SK-MEL-5 (cell line): ENCODE measurements at places on chromosomes 6 and 20. TPM values are rescaled to one million over a fixed set of nuclear protein-coding genes. Genes with fewer than 3 reads are reported as not detected.

GRCh38 chr6:291204-291696, 1.0 kb upstream of the DUSP22 start:
- DNase-seq: no peak

GRCh38 chr20:7031222-7031621, 263.7 kb downstream of the BMP2 start:
- peak; percentile 50 for DNase-seq

The CSTF1 gene
- total RNA-seq: 77.4 and 79.6 TPM in 2 replicates

The PPP1R14C gene
- 0.11 TPM in 1 of 2 replicates, not detected in the other for total RNA-seq

DNA sequence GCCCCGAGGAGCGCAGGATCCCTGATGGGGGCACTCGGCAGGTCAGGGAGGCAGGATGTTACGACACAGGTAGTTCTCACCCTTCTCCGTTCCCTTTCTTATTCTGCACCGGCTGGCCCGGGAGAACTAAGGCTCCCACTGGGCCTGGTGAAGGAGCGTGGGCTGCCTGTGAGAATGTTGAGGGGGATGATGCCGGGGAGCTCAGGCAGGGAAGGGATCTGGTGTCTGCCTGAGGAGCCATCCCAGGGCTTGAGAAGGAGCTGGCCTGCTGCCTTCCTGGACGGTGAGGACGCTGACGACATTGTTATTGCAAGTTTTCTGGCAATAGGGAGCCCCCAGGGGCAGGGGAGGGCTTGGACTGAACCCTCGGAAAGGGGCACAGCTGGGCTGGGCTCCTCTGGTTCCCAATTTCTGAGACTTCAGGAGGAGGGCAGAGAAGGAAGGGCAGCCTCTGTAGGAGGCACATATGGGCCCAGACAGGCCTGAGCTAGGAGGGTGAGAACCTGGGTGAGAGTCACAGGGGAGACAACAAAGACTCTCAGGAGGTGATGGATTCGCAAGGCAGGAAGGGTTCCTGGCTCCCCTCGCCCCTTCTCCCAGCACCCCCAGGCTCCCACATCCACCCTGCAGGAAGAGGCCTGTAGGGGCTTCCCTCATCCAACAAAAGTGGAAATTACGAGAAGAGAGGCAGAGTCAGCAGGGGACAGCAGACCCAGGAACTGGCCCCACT, 32.8 kb downstream of the CYP21A2 start:
- no peak for DNase-seq

DNA sequence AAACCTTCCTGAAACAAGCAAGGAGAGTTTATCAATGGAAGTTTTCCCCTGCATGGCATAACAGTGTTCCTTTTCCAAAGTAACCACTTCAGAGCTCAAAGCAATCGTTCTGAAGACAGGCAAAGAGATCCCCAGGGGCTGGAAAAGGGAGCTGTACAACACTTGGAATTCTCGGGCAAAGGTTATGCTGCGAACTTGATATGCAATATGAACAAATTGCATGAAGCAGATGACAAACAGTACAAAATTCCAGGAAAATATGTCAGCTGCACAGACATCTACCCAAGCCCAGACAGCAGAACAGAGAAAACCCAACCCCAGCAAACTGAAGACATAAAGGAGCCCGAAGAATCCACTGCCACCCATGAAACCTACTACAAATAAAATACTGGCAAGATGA, 18.4 kb downstream of the POPDC3 start:
- no peak for DNase-seq

GRCh38 chr6:30894381-30894780, 10.1 kb downstream of the DDR1 start:
- no peak for DNase-seq

- DNase-seq: no peak
Measured at GRCh38 chr6:164039954-164040375, 625.4 kb downstream of the QKI start.

- DNase-seq: no peak
Measured at GRCh38 chr20:63145156-63145555, 70.8 kb downstream of the YTHDF1 start.

DNA sequence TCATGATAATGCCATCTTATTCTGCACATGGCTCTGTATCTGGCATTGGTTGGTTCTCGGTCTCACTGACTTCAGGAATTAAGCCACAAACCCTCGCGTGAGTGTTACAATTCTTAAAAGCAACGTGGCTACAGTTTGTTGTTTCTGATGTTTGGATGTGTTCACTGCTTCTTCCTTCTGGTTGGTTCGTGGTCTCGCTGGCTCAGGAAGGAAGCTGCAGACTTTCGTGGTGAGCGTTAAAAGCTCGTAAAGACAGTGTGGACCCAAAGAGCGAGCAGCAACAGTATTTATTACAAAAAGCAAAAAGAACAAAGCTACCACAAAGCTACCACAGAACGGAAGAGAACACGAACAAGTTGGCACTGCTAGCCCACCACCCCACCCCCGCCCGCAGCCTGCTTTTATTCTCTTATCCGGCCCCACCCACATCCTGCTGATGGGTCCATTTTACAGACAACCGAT, 51.1 kb downstream of the MYLIP start:
- DNase-seq: no peak

DNA sequence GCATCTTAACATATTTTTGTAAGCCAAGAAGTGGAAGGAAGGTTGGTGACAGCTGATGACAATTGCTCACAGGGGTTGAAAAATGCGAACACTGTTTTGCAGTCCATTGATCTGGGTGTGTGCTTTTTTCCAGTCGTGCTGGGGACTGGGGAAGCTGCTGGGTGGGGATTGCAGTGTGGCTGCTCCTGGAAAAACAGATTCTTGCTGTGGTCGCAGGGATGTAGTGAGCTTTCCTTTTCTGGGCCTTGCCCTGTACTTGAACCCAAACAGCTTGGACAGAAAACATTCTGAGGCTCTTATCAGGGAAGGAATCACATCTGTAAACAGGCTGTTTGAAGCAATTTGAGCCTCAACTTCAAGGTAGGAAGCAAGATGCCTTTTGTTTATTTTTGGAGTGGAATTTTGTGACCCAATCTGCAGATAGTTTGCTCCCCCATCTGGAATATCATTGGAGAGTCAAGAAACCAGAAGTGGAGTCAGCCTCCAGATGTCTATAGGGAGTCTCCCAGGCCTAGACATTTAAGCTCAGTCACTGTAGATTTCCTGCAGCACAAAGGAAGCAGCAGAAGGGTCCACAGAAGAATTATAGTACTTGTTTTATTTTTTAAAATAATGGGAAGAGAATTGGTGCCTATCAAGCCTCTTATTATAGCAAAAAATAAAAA, 279.2 kb upstream of the FERMT1 start:
- DNase-seq: no peak

DNA sequence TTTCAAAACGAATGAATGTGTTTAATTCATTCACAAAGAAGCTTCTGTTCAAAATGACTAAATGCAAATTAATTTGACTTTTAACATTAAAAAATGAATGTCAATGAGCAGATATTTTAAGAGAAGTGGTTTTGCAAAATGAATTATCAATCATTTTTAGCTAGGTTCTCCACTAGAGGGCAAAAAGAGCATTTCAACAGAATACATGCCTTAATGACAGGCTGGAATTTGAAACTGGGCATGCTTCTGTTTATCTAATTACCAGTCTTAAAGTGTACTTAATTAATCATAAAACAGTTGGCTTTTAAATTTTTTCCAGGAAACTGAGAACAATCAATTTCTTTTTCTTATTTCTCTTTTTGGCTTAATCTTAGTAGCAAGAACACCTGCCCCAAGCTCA, 63.8 kb upstream of the TINAG start:
- DNase-seq: peak; percentile 51

DNA sequence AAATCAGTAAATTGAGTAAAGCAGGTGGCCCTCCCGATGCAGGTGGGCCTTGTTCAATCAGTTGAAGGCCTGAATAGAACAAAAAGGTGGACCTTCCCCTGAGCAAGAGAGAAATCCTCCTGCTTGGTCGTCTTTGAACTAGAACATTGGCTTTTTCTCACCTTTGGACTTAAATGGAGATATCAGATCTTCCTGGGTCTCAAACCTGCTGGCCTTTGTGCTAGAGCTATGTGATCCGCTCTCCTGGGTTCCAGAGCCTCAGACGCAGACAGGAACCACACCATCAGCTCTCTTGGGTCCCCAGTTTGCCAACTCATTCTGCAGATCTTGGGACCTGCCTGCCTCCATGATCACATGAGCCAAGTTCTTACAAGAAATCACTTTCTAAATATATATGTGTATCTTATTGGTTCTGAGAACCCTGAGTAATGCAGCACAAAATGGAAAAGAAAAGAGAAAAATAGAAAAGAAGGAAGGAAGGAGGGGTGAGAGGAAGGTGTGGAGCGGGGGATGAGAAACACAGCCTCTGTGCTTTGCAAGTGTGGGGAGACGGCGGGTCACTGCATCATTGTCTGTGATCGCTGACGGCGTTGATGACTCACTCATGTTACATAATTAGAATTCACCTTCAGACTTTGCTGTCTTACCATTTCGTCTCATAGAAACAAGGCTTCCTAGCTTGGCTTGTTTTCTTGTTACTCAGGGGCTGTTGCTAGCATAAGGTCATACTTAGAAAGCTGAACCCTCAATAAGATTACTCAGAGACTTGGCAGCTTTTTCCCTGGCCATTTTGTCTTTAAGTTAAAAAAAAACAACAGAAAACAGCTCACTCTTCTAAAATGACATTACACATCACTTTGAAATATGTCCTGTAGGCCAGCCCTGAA, 85.7 kb upstream of the NEDD9 start:
- DNase-seq: peak; percentile 67

DNA sequence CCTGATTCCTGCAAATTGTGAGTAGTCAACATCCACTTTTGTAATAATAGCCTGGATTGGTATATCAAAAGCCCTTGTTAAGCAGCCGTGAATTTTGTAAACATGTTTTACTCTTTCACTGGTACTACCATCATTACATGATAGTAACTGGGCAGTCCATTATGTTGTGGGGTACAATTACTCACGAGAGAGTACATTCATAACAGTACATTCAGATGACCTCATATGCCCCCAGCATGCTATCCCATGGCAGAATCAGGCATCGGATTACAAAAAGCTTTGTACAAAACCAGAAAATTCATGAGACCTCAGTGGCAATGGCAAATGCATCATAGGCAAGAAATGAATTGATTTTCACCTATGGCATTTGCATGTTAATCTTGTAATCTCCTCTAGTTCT, 166.2 kb downstream of the EPM2A start:
- no peak for DNase-seq

DNA sequence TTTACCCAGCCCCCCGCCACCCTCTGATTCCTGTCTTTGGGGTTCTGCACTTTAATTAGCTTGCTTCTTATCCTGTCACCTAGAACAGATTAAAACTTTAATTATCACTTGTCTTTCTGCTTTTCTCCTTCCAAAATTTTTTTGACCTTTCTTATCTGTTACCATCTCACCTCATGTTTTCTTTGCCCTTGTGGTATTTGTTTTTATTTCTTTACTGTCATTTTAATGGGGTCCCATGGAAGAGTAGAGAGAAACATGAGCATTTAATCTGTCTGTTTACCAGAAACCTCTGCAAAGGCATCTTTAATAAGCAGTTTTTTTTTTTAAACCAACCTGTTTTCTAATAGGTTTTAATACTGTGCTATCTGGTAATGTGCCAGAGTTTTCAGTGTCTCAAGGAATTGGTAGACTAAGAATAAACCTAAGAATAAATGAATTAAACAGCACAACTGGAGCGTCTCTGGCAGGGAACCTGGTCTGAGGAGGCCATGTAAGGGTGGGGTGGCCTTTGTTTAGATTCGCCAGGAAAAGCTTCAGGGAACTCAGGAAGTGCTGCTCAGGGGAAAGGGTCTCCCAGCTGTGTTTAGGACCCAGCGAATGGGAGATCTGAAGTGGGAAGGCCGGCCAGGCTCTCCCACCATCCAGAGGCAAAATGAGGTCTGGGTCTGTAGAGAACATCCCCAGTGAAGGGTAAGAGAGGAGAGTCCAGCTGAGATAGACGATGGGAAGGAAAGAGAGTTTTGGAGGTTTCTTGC, 69.8 kb downstream of the ARID1B start:
- no peak for DNase-seq

GRCh38 chr6:136752554-136752953, 39.7 kb downstream of the MAP3K5 start:
- DNase-seq: no peak

DNA sequence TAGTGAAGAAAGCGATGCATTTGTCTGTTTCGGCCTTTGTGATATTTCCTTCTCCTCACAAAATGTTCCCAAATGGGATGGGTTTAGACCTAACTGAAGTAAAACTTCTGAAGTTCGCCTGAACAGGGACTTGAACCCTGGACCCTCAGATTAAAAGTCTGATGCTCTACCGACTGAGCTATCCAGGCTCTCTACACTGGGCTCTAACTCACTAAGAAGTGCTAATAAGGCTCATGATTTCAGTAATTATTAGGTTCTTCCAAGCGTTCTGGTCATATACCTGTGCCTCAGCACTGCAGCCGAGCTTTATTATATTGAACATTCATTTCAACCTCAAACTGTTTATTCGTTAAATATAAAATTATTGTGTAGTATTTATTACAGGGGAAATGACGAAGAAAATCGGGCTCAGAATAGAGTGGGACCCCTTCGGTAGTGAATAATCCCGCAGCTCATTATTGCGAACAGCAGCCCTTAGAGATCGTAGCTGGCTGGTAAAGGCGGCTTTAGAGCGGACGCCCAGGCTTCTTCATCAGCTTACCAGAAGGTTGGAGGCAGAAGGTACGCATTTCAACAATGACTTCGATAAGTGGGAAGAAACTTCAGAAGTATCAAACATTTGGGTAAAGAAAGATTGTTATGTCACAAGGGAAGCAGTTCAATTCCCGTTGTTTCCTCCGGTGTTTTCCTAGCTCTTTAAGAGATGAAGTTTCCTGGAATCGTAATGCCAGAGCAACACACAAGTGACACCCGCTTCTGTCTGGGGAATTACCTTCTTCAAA, 119.0 kb upstream of the ZNF184 start:
- DNase-seq: peak; percentile 92

The NOTCH4 gene
- total RNA-seq: 1.7 TPM in 2 replicates

The BMP5 gene
- 0.21 TPM in 1 of 2 replicates, not detected in the other for total RNA-seq

GRCh38 chr20:34634392-34634791, 42.5 kb downstream of the PIGU start:
- DNase-seq: no peak

The KIFC1 gene
- 21.8 and 23.9 TPM in 2 replicates for total RNA-seq

GRCh38 chr6:139759086-139759485, 384.6 kb upstream of the CITED2 start:
- no peak for DNase-seq

The SASH1 gene
- 43.7 and 55.0 TPM in 2 replicates for total RNA-seq

The WFDC12 gene
- not detected in 2 replicates for total RNA-seq

The LY6G5B gene
- total RNA-seq: 0.85 and 0.87 TPM in 2 replicates
